ENCODE measurements at places on chromosomes 7 and 10. TPM values are rescaled to one million over a fixed set of nuclear protein-coding genes. Genes with fewer than 3 reads are reported as not detected.

GRCh38 chr7:45015313-45015712 lies 15.3 kb downstream of the CCM2 start:
- H3K4me3 ChIP-seq = no peak overlapping the region
- H3K27me3 ChIP-seq = no peaks in the 10 kb centered on the region
- H3K4me1 ChIP-seq = peaks cover 32% of the 10 kb centered on the region
- peaks cover 26% of the 10 kb centered on the region for H3K36me3 ChIP-seq

The HOXA11 gene
- total RNA-seq = not detected

- no peaks in the 10 kb centered on the region for H3K27me3 ChIP-seq
- H3K27ac ChIP-seq = no peak overlapping the region
- no peak for DNase-seq
These were observed 182.2 kb downstream of the PHF14 start for GRCh38 chr7:11155883-11156282.

DNA sequence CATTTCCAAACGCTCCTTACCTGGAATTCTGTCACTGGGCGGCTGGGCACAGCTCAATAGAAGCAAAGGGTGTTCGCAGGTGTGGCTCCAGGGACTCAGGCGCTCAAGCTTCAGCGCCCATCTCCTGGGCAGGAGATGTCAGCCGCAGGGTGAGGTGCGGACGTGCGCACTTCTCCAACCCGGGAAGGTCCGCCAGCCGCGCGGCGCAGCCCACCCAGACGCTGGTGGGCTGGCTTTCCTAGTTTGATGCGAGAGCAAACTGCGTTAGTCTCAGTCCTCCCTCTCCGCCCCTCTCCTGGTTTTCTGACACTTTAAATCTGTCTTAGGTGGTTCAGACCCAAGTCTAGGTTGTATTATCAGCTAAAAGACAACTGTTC lies 267 bp downstream of the CALCR start:
- H3K4me3 ChIP-seq = no peak overlapping the region
- no peak for DNase-seq
- H3K27ac ChIP-seq = no peak overlapping the region
- peaks cover 28% of the 10 kb centered on the region for H3K27me3 ChIP-seq
- H3K36me3 ChIP-seq = no peaks in the 10 kb centered on the region
- H3K4me1 ChIP-seq = no peaks in the 10 kb centered on the region

The KNDC1 gene
- total RNA-seq = 0.54 TPM

DNA sequence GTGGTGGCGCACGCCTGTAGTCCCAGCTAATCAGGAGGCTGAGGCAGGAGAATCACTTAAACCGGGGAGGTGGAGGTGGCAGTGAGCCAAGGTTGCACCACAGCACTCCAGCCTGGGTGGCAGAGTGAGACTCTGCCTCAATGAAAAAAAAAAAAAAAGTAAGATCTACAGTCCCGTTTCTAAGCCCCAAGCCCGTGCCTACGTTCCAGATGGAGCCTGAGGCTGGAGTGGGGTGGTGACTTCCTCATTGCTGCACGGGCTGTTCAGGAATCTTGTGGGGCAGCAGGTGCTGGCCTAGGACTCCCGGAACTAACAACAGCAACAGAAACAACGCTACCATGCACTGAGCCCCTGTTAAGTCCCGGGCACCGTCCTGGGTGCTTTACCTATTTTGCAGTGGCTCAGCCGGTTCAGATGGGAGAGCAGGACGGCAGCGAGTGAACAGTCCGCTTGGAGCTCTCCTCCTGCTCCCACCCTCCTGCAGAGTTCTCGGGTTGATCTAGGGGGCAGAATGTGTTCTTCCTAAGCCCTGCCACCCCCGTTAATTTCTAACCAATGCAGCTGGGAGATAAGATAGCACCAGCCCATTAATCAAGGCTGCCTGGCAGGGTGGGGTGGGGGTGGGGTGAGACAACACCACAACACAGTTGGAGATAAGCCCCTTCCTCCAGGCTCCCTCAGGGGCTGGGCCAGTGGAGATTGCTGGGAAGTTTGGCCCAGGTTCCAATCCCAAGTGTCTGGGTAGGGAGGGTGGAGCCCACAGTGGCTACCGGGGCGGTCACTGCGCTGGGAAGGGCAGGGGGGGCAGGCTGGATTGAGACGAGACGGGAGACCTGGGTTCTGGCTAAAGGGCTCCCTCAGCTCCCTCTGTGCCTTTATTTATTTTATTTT lies 17.0 kb upstream of the SFRP5 start:
- no peaks in the 10 kb centered on the region for H3K36me3 ChIP-seq
- DNase-seq = no peak
- no peak overlapping the region for H3K4me3 ChIP-seq
- peaks cover 7% of the 10 kb centered on the region for H3K4me1 ChIP-seq
- H3K27ac ChIP-seq = no peak overlapping the region

- no peaks in the 10 kb centered on the region for H3K27me3 ChIP-seq
- no peak overlapping the region for H3K4me3 ChIP-seq
- H3K36me3 ChIP-seq = no peaks in the 10 kb centered on the region
- H3K27ac ChIP-seq = no peak overlapping the region
These were observed 20.1 kb upstream of the OR6B1 start for GRCh38 chr7:143979998-143980397.

GRCh38 chr7:121182902-121183301 lies 145.9 kb upstream of the WNT16 start:
- H3K27me3 ChIP-seq = peaks cover 4% of the 10 kb centered on the region
- no peak overlapping the region for H3K4me3 ChIP-seq
- DNase-seq = no peak
- peaks cover 9% of the 10 kb centered on the region for H3K4me1 ChIP-seq
- H3K36me3 ChIP-seq = no peaks in the 10 kb centered on the region

The ZNF518A gene
- total RNA-seq = 16.2 TPM

The LBX1 gene
- total RNA-seq = not detected

DNA sequence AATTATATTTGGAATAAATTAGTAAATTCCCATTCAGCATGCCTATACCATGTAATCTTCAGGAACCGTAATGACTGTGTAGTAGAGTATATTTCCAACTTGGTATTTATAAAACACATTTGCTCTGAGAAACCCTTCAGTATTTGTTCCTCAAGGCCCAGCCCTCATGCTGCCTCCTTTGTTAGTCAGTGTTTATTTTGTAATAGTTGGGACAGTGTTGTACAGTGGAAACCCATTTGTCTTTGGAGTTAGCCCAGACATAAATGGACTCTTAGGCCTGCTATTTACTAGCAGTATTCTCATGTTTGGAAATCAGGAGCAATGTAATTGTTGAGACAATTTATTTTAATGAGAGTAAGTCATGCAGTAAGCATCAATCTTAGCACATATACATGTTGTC lies 686.9 kb downstream of the AUTS2 start:
- H3K27me3 ChIP-seq = no peaks in the 10 kb centered on the region
- no peaks in the 10 kb centered on the region for H3K4me1 ChIP-seq
- H3K27ac ChIP-seq = no peak overlapping the region
- no peak for DNase-seq
- no peak overlapping the region for H3K4me3 ChIP-seq

The STK31 gene
- 0.27 TPM for total RNA-seq

DNA sequence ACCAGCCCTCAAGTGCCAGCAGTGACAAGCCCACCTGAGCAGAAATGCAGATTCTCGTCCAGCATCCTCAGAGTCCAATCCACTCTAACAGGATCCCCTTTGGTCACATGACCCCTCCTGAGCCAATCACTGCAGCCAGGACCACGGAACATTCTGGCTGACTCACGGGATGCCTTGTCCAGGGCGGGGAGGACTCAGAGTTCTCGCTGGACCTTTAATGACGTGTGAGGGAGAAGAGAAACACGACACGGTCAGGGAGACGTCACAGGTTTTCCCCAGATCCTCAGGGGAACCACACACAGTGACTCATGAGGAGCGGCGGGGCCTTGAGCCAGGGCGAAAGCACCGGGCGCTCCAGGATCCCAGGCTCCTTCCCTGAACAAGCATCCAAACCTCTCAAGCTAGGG lies 155.7 kb downstream of the PTPRN2 start:
- no peak overlapping the region for H3K27ac ChIP-seq
- H3K4me3 ChIP-seq = no peak overlapping the region
- no peaks in the 10 kb centered on the region for H3K36me3 ChIP-seq
- H3K4me1 ChIP-seq = peaks cover 5% of the 10 kb centered on the region
